ENCODE measurements at places on chromosomes 6 and 20.

- no peak for DNase-seq
- H3K27ac ChIP-seq = no peak overlapping the region
- H3K4me3 ChIP-seq = no peak overlapping the region
- H3K27me3 ChIP-seq = no peaks in the 10 kb centered on the region
These were observed 12.0 kb downstream of the RTN4IP1 start for GRCh38 chr6:106617302-106617701.

DNA sequence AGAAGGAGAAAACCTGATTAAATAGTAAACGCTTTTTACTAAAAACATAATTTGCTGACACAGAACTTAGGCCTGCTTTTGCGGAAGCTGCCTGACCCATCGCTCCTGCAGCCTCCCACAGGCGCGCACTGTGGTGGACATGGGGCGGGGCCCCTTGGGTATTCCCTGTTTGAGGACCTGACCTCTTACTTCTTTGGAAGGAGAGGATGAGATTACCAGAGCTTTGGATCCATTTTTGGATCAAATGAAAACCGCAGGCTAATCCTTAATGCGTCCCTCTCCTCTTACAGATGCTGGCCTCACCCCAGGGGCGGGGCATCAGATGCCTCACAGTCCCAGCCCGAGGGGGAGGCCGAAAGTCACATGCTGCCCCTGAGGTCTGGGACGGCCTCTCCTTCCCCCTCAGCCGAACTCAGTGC is 151.0 kb downstream of the SCML4 start:
- H3K36me3 ChIP-seq = no peaks in the 10 kb centered on the region
- DNase-seq = no peak

- DNase-seq = no peak
- no peak overlapping the region for H3K4me3 ChIP-seq
- H3K27ac ChIP-seq = no peak overlapping the region
- H3K27me3 ChIP-seq = no peaks in the 10 kb centered on the region
- H3K36me3 ChIP-seq = peaks cover 33% of the 10 kb centered on the region
These were observed 37.1 kb downstream of the PIGU start for GRCh38 chr20:34639755-34640222.

GRCh38 chr6:29602564-29603361 is 17.8 kb downstream of the OR2H2 start:
- no peak overlapping the region for H3K27ac ChIP-seq
- no peak overlapping the region for H3K4me3 ChIP-seq
- H3K27me3 ChIP-seq = no peaks in the 10 kb centered on the region
- DNase-seq = no peak
- H3K4me1 ChIP-seq = no peaks in the 10 kb centered on the region

DNA sequence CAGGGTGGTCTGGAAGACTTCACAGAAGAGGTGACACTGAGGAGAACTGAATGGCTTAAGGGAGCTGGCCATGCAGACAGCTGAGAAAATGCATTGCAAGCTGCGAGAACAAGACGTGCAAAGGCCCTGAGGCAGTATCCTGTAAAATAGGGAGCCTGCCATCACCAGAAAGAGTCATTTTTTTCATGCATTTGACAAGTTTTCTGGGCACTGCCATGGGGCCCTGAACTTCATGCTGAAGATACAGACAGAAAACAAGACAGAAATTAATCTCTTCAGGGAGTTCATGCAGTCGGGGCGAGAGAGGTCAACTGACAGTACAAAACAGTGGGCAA is 28.9 kb upstream of the NFATC2 start:
- no peak overlapping the region for H3K27ac ChIP-seq
- DNase-seq = no peak
- no peak overlapping the region for H3K4me3 ChIP-seq
- H3K36me3 ChIP-seq = no peaks in the 10 kb centered on the region
- H3K4me1 ChIP-seq = no peaks in the 10 kb centered on the region

DNA sequence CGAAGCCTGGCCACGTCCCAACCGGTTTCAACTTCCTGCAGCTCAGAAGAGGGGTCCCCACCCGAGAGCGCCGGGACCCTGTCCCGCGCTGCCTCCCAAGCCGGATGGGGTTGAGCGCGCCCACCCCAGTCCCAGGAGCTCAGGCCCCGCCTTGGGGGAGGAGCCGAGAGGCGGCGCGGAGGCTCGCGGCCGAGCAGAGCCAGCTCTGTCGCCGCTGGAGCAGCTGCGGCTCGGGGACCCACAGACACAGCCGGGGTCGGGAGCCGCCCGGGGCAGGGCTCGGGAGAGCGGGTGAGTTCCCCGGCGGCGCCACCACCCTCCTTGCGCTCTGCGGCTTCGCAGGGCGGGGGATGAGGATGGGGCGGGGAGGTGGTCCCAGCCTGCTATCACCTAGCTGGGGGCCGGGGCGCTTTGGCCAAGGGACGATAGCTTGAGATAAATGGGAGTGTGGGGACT is at the start of gene PPP1R16B:
TSS of gene PPP1R16B (plus strand) at position 196 of the 456 bp plus-strand sequence. CDS start 30,229 bp downstream, outside the sequence.
- H3K4me1 ChIP-seq = peaks cover 49% of the 10 kb centered on the region
- H3K27ac ChIP-seq = peak within 1 kb of the TSS; percentile 99
- H3K36me3 ChIP-seq = peaks cover 21% of the 10 kb centered on the region
- H3K27me3 ChIP-seq = no peaks in the 10 kb centered on the region
- peak; percentile 85 for DNase-seq

GRCh38 chr6:35496841-35497570 is at the start of gene TEAD3:
Gene TEAD3 (minus strand): TSS chr6:35497079.
- no peaks in the 10 kb centered on the region for H3K36me3 ChIP-seq
- H3K27ac ChIP-seq = no peak within 1 kb of the TSS
- peak within 1 kb of the TSS; percentile 44 for H3K4me3 ChIP-seq
- peaks cover 22% of the 10 kb centered on the region for H3K4me1 ChIP-seq
- peak; percentile 79 for DNase-seq

- no peak for DNase-seq
- no peaks in the 10 kb centered on the region for H3K4me1 ChIP-seq
- H3K4me3 ChIP-seq = no peak overlapping the region
- no peaks in the 10 kb centered on the region for H3K27me3 ChIP-seq
- H3K27ac ChIP-seq = no peak overlapping the region
These were observed 51.3 kb downstream of the GCLC start for GRCh38 chr6:53493635-53494025.

GRCh38 chr20:36304786-36305495 is 1.2 kb upstream of the DLGAP4 start:
- no peak overlapping the region for H3K4me3 ChIP-seq
- peaks cover 13% of the 10 kb centered on the region for H3K4me1 ChIP-seq
- DNase-seq = no peak

GRCh38 chr20:3846378-3846739 is 275 bp upstream of the MAVS start:
- peak overlapping the region; percentile 86 for H3K27ac ChIP-seq
- H3K4me3 ChIP-seq = peak overlapping the region; percentile 86
- no peak for DNase-seq
- H3K4me1 ChIP-seq = peaks cover 8% of the 10 kb centered on the region
- H3K27me3 ChIP-seq = no peaks in the 10 kb centered on the region

DNA sequence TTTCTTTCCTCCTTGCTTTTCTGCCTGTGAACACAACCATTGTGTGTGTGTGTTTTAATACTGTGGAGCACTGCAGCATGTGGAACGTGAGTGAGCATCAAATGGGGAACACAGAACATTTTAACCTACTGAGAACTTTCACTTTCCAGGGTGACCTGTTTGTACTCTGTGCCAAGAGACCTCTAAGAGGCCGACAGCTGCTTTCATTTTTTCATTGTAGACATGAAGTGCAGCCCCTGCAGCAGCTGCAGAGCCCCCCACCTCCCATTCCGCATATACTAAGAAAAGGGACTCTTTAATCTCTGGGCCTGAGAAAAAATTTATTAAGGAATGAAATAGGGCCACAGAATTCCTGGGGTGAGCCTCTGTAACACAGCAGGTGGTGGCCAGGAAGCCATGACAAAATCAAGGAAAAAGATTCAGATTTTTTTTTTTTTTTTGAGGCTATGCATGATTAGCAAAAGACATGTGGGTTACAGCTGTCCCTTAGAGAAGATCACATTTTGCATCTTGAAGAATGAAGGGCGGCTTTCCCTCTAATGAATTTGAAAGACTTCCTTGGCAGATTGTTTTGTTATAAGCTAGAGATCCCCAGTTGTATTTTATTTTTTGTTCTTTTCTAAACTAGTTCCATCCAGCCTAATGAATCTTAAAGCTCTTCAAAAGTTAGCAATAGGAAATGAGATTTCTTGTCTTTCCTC is 503.4 kb downstream of the CD109 start:
- no peaks in the 10 kb centered on the region for H3K36me3 ChIP-seq
- H3K27ac ChIP-seq = no peak overlapping the region

DNA sequence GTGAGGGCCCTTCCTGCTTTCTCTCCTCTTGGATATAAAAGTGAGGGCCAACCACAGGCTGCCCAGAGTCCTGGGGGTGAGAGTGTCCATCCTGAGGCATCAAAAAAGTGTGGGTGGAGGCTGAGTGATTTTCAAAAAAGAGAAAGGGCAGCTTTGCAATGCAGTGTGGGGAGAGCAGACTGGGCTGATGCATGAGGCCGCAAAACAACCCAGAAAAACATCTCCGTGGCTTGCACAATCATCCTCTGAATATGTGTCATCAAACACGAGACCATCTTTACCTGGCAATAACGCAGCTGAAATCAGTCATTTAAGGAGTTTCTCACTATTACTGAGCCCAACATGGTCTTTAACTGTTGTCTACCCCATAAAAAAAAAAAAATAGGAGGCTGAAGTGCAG is 191.2 kb upstream of the SOX4 start:
- no peak overlapping the region for H3K4me3 ChIP-seq
- DNase-seq = no peak

DNA sequence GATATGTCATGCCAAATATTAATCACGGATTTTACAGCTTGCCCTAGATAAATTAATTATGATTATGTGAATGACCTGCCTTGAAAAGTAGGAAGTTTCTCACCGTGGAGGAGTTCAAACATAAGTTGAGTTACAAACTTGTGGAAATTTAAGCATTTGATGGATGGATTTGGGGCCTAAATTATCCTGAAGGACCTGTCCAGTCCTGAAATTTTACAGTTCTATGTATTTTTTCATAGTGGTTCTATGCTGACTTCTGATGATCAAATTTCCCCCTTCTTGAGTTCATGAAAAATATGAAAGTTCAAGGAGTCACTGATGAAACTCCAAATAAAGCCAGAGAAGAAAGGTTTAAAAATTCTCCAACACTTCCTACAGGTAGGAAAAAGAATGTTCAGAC is 178.6 kb downstream of the SLC35F1 start:
- DNase-seq = no peak
- no peaks in the 10 kb centered on the region for H3K36me3 ChIP-seq
- H3K4me3 ChIP-seq = no peak overlapping the region
- no peaks in the 10 kb centered on the region for H3K27me3 ChIP-seq
- no peak overlapping the region for H3K27ac ChIP-seq

GRCh38 chr6:41966961-41967311 is 25.3 kb upstream of the CCND3 start:
- DNase-seq = no peak
- no peak overlapping the region for H3K27ac ChIP-seq
- no peak overlapping the region for H3K4me3 ChIP-seq
- peaks cover 22% of the 10 kb centered on the region for H3K36me3 ChIP-seq
- H3K27me3 ChIP-seq = no peaks in the 10 kb centered on the region

DNA sequence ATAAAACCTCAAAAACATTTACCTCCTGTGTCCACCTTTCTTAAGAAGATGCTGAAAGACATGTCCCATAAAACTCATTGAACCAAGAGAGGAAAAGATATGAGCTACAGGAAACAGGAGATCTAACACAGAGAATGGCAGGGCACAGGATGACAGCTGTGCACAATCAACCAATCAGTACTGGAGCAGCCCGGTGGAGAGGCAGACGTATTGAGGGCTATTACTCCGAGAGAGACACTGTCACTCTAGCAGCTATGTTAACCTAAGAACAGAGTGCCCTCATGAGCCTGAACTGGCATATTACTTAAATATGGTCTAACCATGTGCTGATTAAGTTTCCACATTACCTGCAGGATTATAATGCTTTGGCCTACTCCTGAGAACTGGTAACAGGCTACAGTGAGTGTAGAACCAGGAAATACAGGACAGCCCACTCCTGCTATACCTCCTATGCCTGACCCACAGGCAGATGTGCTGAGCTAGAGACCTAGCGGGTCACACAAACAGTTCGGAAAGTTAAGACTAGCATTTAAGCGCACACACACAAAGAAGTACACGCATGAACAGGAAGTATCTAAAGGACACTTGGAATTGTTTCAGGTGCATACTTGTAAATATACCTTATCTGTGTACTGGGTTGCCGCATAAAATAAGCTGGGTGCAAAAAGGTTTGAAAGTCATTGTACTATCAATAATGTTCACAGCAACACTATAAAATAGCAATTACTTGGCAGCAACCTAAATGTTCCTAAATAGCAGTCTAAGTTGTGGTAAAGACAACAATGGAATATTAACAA is 199.3 kb upstream of the SHLD1 start:
- no peak overlapping the region for H3K4me3 ChIP-seq
- no peaks in the 10 kb centered on the region for H3K36me3 ChIP-seq
- H3K4me1 ChIP-seq = no peaks in the 10 kb centered on the region
- no peak for DNase-seq
- no peaks in the 10 kb centered on the region for H3K27me3 ChIP-seq

- no peaks in the 10 kb centered on the region for H3K36me3 ChIP-seq
- no peak overlapping the region for H3K27ac ChIP-seq
- H3K27me3 ChIP-seq = no peaks in the 10 kb centered on the region
- H3K4me1 ChIP-seq = no peaks in the 10 kb centered on the region
- DNase-seq = no peak
These were observed 115.4 kb downstream of the ZFP64 start for GRCh38 chr20:52076164-52076563.

GRCh38 chr6:69061066-69061465 is 426.0 kb downstream of the ADGRB3 start:
- H3K36me3 ChIP-seq = no peaks in the 10 kb centered on the region
- no peak overlapping the region for H3K27ac ChIP-seq
- H3K4me3 ChIP-seq = no peak overlapping the region
- no peak for DNase-seq

DNA sequence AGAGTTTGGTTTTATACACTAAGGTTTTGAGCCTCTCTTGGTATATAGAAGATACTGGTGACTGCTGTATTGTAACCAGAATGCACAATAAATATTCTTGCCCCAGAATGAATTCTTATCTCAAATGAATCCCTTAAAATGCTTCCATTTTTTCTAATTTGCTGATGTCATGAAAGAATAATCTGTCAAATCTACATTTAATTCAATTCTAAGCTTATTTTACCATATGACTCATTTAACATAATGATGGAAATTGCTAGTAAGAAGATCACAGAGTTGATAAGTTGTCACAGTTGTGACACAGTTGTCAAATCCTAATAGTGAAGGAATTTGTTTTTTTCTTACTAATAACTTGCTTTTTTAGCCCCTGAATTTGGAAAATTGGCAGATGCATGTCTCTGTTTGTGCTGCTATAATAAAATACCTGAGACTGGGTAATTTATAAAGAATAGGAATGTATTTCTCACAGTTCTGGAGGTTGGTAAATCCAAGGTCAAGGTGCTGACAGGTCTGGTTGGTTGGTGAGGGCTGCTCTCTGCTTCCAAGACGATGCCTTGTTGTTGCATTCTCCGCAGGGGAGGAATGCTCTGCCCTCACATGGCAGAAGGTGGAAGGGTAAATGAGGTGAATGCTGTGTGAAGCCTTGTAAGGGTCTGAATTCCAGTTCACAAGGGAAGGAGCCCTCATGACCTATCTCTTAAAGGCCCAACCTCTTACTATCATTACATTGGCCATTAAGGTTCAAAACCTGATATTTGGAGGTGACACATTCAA is 4.7 kb downstream of the ECT2L start:
- peaks cover 2% of the 10 kb centered on the region for H3K4me1 ChIP-seq
- no peak overlapping the region for H3K4me3 ChIP-seq
- peaks cover 10% of the 10 kb centered on the region for H3K27me3 ChIP-seq
